ENCODE measurements at places on chromosomes 13 and 19.
A peak's percentile ranks its signal among the peaks of the same experiment; 100 is the strongest.

DNA sequence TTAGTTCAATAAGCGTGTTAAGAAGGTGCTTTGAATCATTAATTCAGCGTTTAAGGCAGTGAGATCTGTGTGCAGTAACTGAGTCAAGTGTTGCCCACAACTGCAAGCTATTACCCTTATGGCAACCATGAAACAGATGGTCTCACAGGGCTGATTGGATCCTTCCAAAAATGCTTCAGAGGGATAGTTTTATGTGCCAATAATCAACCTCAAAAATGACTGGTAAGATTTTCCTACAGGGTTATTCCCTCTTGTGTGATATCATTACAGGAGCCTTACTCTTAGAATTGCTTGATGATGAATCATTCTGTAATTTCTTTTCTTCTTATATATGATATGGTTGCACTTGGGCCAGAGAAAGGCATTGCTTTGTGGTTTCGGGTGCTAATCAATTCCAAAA lies 1299.2 kb upstream of the ATXN8OS start:
- DNase-seq, result no peak

GRCh38 chr19:56125806-56126590 lies 4.9 kb upstream of the ZNF787 start:
- DNase-seq, result no peak

- DNase-seq, result no peak
Measured at GRCh38 chr19:43286096-43286495, 16.8 kb upstream of the PSG9 start.

- no peak for DNase-seq
Measured at GRCh38 chr19:11078893-11079292, 10.4 kb upstream of the LDLR start.

GRCh38 chr19:1534972-1535371 lies 11.1 kb downstream of the PLK5 start:
- DNase-seq, result no peak

GRCh38 chr19:15378534-15379082 lies 979 bp downstream of the AKAP8 start:
- DNase-seq, result peak; percentile 68

GRCh38 chr19:35249146-35249847 lies 495 bp downstream of the LSR start:
- DNase-seq, result no peak

- no peak for DNase-seq
Measured at GRCh38 chr13:85519363-85519762, 279.9 kb downstream of the SLITRK6 start.

GRCh38 chr19:53909471-53910169 lies 542 bp downstream of the CACNG7 start:
- DNase-seq, result no peak

DNA sequence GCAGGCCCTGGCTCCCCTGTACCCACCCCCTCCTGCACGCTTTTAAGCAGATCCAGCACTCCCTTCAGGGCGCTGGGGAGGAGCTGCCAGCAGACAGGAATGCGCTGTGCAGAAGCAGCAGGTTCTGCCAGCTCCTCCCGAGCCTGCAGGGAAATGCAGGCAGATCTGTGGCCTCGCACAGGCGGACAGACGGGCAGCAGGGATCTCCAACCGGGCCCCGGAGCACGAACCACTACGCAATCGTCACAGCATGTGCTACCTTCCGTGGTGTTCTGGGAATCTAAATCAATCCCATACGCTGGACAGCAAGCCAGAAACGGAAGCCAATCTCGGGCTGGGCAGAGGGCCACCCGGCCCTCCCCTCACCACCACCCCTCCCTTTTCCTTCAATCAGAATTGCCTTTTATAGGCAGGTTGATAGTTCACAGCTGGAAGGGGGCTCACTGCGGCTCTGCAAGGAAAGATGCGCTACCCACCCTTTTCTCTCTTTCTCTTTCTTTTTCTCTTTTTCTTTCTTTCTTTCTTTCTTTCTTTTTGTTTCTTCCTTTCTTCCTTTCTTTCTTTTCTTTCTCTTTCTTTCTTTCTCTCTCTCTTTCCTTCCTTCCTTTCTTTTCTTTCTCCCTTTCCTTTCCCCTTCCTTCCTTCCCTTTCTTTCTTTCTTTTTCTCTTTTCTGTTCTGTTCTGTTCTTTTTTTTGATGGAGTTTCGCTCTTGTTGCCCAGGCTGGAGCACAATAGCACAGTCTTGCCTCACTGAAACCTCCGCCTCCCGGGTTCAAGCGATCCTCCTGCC lies 99.9 kb downstream of the GNG7 start:
- no peak for DNase-seq

GRCh38 chr13:65917731-65918130 lies 1312.4 kb downstream of the PCDH9 start:
- no peak for DNase-seq

- DNase-seq, result peak; percentile 81
Measured at GRCh38 chr19:48966541-48967345, 1.6 kb downstream of the FTL start.

DNA sequence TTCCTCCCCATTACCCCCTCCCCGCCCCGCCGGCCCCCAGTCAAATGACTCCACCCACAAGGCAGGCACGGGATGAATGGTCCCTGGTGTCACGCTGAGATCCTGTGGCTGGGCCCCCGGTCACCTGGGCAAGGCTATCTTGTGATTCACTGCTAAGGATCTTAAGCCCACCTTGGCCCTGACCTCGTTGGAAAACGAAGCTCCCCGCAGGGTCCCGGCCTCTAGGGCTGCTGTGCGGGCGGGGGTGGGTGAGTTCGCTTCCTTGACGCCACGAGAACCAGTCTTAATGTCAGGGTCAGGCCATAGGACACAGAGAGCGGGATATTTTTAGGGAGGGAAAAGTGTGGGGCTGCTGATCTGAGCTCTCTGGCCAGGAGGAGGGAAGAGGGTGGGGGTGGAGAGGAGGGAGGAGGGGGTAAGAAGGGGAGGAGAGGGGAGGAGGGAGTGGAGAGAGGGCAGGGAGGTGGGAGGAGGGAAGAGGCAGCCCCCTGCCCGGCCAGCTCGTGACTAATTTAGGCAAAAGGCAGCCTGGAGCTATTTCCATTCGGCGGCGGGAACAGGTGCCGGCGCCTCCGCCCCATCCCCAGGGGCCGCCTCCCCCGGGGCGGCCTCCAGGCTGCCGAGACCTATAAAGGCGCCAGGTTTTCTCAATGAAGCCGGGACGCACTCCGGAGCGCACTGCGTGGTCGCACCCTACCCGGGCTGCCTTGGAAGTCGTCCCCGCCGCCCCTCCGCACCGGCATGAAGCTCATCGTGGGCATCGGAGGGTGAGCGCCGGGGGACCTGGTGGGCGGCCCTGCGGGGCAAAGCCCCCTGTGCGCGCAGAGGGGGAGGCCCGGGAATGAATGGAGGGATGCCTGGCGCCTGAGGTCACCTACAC lies at the start of gene NMRK2:
Gene NMRK2 (plus strand): TSS at position 139 of the 880 bp plus-strand sequence. CDS start 603 bp downstream, at position 742.
- DNase-seq, result no peak

- no peak for DNase-seq
Measured at GRCh38 chr19:5337708-5338655, 2.6 kb downstream of the PTPRS start.

GRCh38 chr13:32409001-32409313 lies 19.0 kb downstream of the N4BP2L1 start:
- no peak for DNase-seq

GRCh38 chr19:47093841-47094240 lies 19.7 kb downstream of the ZC3H4 start:
- DNase-seq, result peak; percentile 68

DNA sequence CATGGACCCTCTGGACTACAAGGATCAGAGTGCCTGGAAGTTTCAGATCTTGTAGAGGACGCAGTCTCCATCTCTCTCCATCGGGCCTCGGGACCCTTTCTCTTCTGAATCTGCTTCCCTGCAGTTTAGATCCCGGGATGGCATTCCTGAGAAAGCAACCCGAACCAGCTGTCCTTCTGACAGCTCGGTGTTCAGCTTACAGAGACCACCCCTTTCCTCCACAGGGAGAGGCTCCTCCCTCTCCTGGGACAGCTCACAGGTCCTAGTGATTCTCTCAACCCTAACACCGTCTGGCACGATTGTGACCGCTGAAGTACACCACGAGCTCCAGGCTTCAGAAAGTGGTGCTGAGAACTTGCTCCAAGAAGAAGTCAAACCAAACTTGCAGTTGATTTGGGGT lies 18.2 kb downstream of the CRX start:
- no peak for DNase-seq

DNA sequence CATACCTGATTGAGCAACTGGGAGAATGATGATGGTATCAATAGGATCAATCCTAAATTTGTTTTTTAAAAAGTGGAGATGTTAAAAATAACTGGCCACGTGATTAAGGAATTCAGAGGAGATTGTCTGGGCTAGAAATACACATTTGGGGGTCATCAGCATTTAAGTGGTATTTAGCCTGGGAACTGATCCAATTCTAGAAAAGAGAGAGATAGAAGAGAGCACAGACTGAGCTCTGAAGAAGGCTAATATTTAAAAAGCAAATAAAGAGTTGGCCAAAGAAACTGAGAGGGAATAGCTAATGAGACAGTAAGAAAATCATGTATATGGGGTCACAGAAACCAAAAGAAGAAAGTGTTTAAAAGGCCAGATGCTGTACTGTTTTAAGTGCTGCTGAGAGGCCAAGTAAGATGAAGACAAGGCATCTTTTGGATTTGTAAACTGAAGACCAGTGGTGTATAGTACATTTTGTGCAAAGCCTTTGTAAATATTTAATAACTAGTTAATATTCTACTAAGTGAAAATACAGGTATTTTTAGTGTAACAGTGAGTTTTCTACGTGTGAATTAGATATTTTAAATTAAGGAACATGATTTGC lies 40.2 kb downstream of the UBL3 start:
- no peak for DNase-seq

- peak; percentile 49 for DNase-seq
Measured at GRCh38 chr13:48561466-48562235, 28.8 kb upstream of the RCBTB2 start.
